ENCODE measurements at places on chromosomes 5 and 9.

GRCh38 chr5:103589357-103589756 lies 26.8 kb upstream of the NUDT12 start:
- DNase-seq: no peak

- DNase-seq: no peak
Measured at GRCh38 chr5:39772307-39772706, 347.5 kb upstream of the DAB2 start.

GRCh38 chr5:8923526-8923925 lies 622.3 kb downstream of the SEMA5A start:
- DNase-seq: no peak

GRCh38 chr5:131289738-131290137 lies 25.9 kb downstream of the CDC42SE2 start:
- DNase-seq: no peak

DNA sequence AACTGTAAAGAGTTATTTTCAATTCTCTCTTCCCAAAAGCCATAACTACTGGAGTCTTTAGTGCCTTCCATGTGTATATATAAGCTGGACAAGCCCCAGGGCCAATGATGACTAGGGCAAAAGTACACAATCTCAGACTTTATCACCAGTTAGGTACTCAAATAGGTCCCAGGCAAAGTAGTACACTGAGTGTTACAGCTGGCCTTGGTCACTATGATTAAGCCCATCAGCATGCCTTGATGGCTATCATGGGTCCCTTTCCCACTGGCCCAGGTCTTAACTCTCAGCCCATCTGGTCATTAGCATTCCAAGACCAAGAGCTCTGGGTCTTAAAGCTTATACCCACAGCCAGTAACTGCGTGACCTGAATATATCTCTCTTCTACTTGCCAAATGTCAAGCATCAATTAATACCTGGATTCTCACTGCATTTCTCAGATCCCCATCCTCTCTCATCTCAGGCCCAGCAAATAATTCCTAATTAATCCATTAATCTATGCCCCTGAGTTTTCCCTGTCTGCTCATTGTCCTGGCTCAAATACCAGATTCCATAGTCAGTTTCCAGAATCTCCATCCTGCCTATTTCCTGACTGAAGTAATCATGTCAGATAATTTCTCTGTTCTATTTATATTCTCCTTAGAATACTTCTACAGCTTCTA lies 62.3 kb downstream of the NR6A1 start:
- DNase-seq: no peak

- DNase-seq: no peak
Measured at GRCh38 chr9:121997791-121998190, 95.3 kb downstream of the TTLL11 start.

DNA sequence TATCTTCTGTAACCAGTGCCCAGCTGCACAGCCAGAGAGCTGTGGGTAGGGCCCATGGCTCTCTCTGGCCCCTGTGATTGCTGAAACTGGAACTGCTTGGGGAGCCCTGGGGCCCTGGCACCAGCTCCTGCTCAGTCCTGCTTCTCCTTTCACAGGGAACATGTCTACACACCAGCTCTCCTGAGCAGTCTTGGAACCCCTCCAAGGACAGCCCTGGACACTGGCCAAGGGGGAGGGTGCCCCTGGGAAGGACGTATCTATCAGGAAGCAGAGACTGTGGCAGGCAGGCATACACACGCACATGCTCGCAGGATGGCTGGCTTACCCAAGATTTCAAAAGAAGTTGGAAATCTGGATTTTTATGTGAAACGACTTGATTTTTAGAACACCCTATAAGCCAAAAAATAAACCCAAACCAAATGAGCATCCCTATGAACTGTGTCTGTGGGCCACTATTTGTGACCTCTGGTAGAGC lies 8.8 kb upstream of the TRAF1 start:
- no peak for DNase-seq

GRCh38 chr9:93576258-93577077 lies at the start of gene PHF2:
TSS of gene PHF2 (plus strand) at chr9:93576584. CDS start at chr9:93576774, 190 bp downstream.
- peak; percentile 45 for DNase-seq

- DNase-seq: peak; percentile 83
Measured at GRCh38 chr5:138352722-138353559, 456 bp downstream of the KDM3B start.

DNA sequence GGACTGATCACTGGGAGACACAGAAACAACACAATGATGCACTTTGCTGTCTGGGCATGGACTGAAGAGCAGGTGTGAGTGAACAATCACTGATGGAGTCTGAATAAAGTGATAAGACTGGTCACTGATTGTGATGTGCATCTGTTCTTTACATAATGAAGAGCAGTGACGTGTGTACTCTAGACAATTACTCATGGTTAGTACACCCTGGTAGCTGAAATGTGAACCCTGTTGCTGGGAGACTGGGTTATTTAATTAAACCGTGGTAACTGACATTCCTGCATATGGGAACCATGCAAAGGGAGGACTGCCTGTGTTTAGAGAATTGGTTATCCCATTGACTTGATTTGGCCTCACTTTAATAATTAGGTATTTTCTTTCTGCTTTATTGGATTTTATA lies 202.9 kb downstream of the NR2F1-AS1 start:
- no peak for DNase-seq

- no peak for DNase-seq
Measured at GRCh38 chr5:120368923-120369715, 95.0 kb upstream of the PRR16 start.

GRCh38 chr9:97529363-97530076 lies 28.1 kb downstream of the TMOD1 start:
- no peak for DNase-seq

DNA sequence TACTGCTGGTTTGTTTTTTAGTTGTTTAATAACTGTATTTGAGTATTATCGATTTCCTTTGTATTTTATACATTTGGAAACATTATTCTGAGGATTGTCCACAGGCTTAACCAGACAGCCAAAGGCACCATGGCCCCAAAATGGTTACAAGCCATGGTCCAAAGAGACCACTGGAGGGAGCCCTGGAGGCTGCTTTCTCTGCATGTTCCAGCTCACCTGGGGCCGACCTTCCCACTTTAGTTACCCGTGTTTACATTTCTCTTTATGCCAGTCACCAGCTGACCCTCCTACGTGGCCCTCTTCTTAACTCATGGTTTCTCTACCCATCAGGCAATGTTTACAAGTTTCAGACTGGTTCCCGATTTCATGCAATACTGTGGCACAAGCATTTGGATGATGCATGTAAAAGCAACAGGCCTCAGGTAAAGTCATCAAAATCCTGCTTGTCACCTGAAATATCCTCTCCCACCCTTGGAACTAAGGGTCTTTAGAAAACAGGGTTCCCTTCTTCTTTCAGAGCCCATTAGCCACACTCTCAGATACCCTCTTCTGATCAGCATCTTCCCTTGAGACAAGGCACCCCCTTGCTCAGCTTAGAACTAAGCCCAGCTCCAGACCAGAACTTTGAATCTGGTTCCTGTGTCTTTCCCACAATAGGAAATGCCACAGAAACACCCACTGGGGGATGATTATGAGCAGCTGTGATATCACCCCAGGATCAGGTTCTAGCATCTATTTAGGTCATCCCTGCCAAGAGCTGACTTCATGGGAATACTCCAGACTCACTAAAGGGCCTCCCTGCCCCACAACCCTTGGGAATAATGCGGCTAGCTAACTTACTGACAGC lies 49.9 kb upstream of the GARNL3 start:
- peak; percentile 56 for DNase-seq

Data from memory B cell (primary cell).